ENCODE measurements at places on chromosomes 6 and 20. TPM values are rescaled to one million over a fixed set of nuclear protein-coding genes. Genes with fewer than 3 reads are reported as not detected.

Gene TCF21
- total RNA-seq: 0.05 TPM

Gene RSPH9
- 5.9 TPM for total RNA-seq

Gene NANP
- 7.3 TPM for total RNA-seq

Gene OTOR
- not detected for total RNA-seq

Gene RIPOR2
- 27.8 TPM for total RNA-seq

Gene GPX5
- 0.28 TPM for total RNA-seq

Gene NHSL1
- total RNA-seq: 16.5 TPM

Gene STK35
- 8.6 TPM for total RNA-seq

Gene SRMS
- not detected for total RNA-seq

Gene FRK
- 0.05 TPM for total RNA-seq

Gene HLA-B
- total RNA-seq: 1,016 TPM

Gene BTNL2
- not detected for total RNA-seq

Gene MDN1
- total RNA-seq: 78.7 TPM

Gene SAMD5
- total RNA-seq: 3.5 TPM

Gene MEI4
- not detected for total RNA-seq

Gene CTCFL
- total RNA-seq: 0.49 TPM

Gene CALHM5
- total RNA-seq: 0.17 TPM

Gene TCP1
- 255 TPM for total RNA-seq

Gene MYCT1
- total RNA-seq: 0.28 TPM

Gene NKX2-2
- not detected for total RNA-seq

Gene CST4
- total RNA-seq: not detected

Gene F13A1
- total RNA-seq: 0.22 TPM

Gene TMEM181
- 28.6 TPM for total RNA-seq

Gene FUT9
- total RNA-seq: 13.8 TPM

Gene FNDC11
- 2.9 TPM for total RNA-seq

Gene LIME1
- 3.9 TPM for total RNA-seq

Gene PKIB
- not detected for total RNA-seq

Gene C6orf58
- total RNA-seq: not detected

Gene MAK
- total RNA-seq: 1.5 TPM

Gene LY6G6C
- total RNA-seq: 1.1 TPM

Gene HCRTR2
- not detected for total RNA-seq

Gene FYN
- 13.2 TPM for total RNA-seq

Gene LAMA4
- total RNA-seq: 1,547 TPM

Gene SEL1L2
- not detected for total RNA-seq

Gene RCAN2
- total RNA-seq: 64.2 TPM

Gene SAMD3
- 0.69 TPM for total RNA-seq

Gene BTN1A1
- total RNA-seq: 0.22 TPM

Gene FAM83C
- 0.19 TPM for total RNA-seq

Gene SALL4
- 3.0 TPM for total RNA-seq

Gene CDH4
- 10.3 TPM for total RNA-seq

Gene FUCA2
- total RNA-seq: 27.6 TPM

Gene POPDC3
- total RNA-seq: 2.0 TPM

Gene DAAM2
- 3.6 TPM for total RNA-seq

Gene INSM1
- total RNA-seq: 0.82 TPM

Gene CCN5
- total RNA-seq: 0.74 TPM

Gene SDC4
- 1.9 TPM for total RNA-seq

Gene KCNK17
- 0.83 TPM for total RNA-seq

Gene NCOA7
- total RNA-seq: 24.6 TPM

Gene POU3F2
- 16.3 TPM for total RNA-seq

Gene GRIK2
- 22.9 TPM for total RNA-seq

All from motor neuron (in vitro differentiated cells).